A549 treated with RU486 at 1 μM for 4 hours (cell line): ENCODE measurements at places on chromosomes 12 and 14. TPM values are rescaled to one million over a fixed set of nuclear protein-coding genes. Genes with fewer than 3 reads are reported as not detected.

Gene TGFB3
- total RNA-seq, result 0.80 to 1.3 TPM (median 1.2 TPM) in 5 replicates

Gene GZMH
- total RNA-seq, result not detected in 5 replicates

Gene KLRG1
- total RNA-seq, result 1.1 to 1.9 TPM (median 1.5 TPM) in 5 replicates

Gene KRT81
- total RNA-seq, result 2,796 to 3,933 TPM (median 3,447 TPM) in 5 replicates

Gene MORN3
- 0.27 to 0.56 TPM (median 0.30 TPM) in 5 replicates for total RNA-seq

Gene HOXC12
- not detected in 5 replicates for total RNA-seq

Gene LRFN5
- not detected in 5 replicates for total RNA-seq

Gene FAM90A1
- 0.07 to 0.08 TPM (median 0.08 TPM) in 3 of 5 replicates, not detected in the others for total RNA-seq

Gene PLD4
- total RNA-seq, result not detected in 5 replicates

Gene FAM181A
- total RNA-seq, result not detected in 5 replicates

Gene EVL
- 19.1 to 27.3 TPM (median 25.2 TPM) in 5 replicates for total RNA-seq

Gene CLEC7A
- not detected in 5 replicates for total RNA-seq

Gene KLRK1
- 0.09 to 0.12 TPM in 2 of 5 replicates, not detected in the others for total RNA-seq

Gene KCNC2
- total RNA-seq, result not detected in 5 replicates

Gene PTCSC3
- not detected in 5 replicates for total RNA-seq

Gene LMNTD1
- total RNA-seq, result not detected in 5 replicates
